ENCODE measurements at places on chromosomes 7 and 10.

GRCh38 chr10:28375399-28376354, 72.8 kb upstream of the MPP7 start:
- DNase-seq = no peak

- DNase-seq = no peak
Measured at GRCh38 chr7:19970514-19970913, 197.1 kb upstream of the TMEM196 start.

- no peak for DNase-seq
Measured at GRCh38 chr7:107870427-107871000, 20.5 kb upstream of the DLD start.

GRCh38 chr7:45873355-45873754, 473 bp upstream of the CCDC201 start:
- DNase-seq = no peak

- no peak for DNase-seq
Measured at GRCh38 chr7:136342251-136342650, 365.1 kb upstream of the MTPN start.

GRCh38 chr7:157309988-157310668, 26.7 kb upstream of the DNAJB6 start:
- peak; percentile 88 for DNase-seq

GRCh38 chr7:139798892-139799291, 21.1 kb upstream of the HIPK2 start:
- DNase-seq = no peak

- peak; percentile 66 for DNase-seq
Measured at GRCh38 chr7:138864667-138865066, 66.7 kb upstream of the ATP6V0A4 start.

DNA sequence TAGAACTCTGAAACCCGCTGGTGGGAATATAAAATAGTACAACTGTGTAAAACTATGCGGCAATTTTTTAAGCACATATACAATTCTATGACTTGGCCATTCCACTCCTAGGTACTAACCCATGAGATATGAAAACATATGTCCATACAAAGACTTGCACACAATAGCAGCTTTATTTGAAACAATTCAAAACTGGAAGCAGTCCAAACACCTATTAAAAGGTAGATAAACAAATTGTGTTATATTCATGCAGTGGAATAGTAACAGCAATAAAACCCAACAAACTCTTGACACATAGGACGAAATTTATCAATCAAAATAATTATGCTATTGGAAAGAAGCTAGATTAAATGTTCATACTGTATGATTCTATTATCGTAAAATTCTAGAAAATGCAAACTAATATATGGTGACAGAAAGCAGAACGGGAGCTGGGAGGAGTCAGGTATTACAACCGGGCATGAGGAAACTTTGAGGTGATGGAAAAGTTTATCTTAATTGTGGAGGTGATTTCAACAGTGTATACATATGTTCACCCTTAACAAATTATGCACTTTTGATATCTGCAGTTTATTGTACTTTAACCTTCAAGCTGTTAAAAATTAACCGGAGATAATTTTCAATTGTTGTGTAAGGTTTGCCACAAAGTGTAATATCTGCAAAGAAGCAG, 803 bp upstream of the STK31 start:
- DNase-seq = no peak

- DNase-seq = no peak
Measured at GRCh38 chr10:100531761-100532160, 2.1 kb upstream of the NDUFB8 start.

- DNase-seq = no peak
Measured at GRCh38 chr7:79971058-79971457, 163.6 kb upstream of the GNAI1 start.

DNA sequence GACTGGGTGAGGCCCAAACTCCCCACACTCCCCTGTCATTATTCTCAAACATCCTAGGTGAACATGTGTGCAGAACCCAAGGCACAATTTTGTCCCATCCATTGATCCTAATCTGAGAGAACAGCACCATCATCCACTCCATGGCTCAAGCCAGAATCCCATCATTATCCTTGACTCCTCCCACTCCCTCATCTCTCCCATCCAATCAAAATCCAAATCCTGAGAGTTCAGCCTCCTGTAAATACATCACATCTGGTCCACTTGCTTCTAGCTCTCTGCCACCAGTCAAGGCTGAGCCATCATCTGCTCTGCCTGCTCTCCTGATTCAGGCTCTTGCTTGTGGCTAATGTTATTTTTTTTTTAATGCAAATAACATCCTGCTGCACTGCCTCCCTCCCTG, 75.9 kb upstream of the SLF2 start:
- DNase-seq = no peak

GRCh38 chr7:103499976-103500375, 54.0 kb upstream of the SLC26A5 start:
- no peak for DNase-seq

- DNase-seq = no peak
Measured at GRCh38 chr10:110311357-110311949, 6.7 kb upstream of the SMNDC1 start.

DNA sequence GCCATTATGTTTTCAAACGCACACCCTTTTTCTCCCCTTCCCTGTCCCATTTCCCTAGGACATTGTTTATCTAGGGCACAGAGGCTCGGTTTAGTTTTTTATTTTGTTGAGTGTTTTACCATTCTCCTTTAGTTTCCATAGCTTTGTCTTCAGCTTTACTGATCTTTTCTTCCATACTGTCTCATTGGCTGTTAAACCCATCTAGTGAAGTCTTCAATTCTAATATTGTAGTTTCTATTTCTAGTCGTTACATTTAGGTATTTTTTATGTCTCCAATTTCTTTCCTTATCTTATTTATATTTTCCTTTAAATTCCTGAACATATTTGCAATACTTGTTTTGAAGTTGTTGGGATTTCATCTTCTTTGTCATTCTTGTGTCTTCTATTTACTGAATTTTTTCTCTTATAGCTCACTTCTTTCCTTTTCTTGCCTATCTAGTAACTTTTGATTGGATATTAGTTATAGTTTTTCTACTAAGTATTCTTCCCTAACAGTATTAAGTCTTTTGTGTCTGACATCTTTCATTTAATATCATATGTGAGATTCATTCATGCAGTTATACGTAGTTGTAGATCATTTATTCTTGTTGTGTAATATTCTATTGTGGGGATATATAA, 41.0 kb upstream of the SH2D4B start:
- no peak for DNase-seq

- DNase-seq = no peak
Measured at GRCh38 chr7:79719216-79719615, 265.7 kb upstream of the MAGI2 start.

DNA sequence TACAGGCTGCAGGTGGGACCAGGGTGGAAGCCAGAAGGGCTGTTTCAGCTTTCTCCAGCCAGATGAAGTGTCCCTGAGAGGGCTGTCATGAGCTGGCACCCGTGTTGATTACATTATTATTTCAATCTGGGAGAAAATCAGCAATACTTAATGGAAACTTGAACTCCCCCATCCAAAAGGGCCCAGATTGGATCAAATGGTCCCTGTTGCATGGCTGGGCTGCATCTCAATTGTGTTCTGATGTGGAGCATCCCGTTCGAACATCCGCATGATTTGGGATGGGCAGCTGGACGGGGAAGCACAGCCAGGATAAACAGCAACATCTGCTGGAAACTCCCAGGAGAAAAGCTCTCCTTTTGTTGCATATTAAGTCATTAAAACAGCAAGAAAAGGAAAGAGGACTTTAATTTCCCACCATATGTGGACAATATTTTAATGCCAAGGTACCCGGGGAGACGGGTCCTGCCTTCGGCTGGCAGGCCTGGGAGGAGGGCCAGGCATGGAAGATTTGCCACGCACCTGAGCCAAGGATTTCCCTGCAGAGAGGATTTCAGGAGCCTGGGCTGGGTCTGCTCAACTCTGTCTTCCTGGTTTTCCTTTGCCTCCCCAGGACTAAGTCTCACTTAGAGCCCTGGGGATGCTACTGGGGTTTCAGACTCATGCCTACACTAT, 52.4 kb downstream of the NPTX2 start:
- DNase-seq = no peak

GRCh38 chr7:38673795-38674194, 42.6 kb upstream of the AMPH start:
- DNase-seq = peak; percentile 74

DNA sequence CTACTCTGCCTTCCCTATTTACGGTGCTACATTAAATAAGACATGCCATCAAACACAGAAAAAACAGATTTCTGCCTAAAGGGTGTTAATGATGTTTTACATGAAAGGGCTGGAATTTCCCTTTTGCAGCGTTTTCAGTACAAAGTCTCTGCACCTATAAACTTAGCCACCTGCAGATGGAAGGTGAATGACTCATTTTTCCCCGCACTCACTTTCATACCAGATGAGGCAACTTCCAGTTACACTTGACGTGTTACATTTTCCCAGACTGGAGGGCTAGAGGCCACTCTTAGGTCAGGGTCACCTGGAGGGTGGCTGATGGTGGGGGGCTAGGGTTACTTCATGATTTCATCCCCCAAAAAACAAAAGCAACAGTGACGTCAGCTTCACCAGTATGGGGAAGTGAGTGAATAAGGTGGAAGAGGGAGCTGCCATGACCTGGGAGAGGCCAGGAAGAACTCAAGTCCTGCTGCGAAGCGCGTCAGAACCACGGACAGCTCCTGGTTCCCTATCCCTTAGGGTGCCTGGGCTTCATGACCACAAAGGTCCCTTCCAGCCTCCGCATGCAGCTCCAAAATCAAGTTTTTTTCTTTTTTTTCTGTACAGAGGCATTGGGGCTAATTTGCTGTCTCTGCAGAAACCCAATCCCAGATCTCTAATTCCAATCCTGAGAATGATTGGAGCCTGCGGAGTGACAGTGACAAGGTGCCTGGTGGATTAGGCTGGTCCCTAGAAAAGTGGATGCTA, 94.0 kb downstream of the ADARB2 start:
- no peak for DNase-seq

DNA sequence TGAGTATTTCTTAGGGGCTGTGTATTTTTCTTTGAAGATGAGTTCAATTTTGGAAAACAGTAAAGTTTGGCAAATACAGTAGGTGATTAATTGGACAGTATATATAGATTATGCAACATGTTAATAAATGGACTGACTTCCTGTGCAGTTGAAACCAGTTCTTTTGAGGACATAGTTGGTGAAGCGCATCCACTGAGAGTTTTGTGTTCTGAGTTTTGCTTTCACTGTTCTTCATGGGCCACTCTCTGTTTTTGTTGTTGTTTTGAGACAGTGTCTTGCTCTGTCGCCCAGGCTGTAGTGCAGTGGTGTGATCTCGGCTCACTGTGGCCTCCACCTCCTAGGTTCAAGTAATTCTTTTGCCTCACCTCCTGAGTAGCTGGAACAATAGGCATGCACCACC, 109.0 kb downstream of the SDHAF3 start:
- DNase-seq = no peak

DNA sequence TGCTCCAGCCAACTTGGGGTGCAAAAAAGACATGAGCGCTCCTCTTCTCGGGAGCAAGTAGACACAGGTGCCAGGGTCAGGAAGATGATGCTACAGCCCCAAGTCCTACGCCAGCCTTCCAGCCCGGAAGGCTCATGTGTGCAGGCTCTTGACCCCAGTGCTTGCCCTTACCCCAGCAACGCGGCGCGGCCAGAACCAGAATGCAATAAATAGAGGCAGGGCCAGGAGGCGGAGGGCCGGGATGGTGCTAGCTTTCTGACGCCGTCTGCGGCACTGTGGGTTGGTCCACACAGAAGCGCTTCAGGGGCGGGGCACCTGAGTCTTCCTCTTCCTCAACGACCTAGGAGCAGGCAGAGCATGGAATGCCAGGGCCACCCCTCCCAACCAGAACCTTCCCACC, 15.0 kb upstream of the BAZ1B start:
- DNase-seq = no peak

DNA sequence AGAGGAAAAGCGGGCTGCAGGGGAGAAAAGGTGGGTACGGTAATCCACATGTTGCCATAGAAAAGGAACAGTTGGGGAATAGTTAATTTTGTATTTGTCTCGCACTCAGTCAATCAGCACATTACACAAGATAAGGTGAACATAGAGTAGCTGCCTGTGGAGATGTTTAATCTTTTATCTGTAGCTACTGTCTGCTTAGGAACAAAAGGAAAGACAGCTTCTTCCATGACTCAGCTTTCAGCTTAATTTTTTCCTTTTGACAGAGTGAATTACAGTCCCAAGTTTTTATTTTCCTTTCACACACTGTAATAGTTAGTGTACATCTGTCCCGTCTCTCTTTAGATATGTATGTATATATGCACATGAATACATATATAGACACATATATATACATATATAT, 39.3 kb upstream of the PODXL start:
- no peak for DNase-seq

GRCh38 chr7:124428781-124429180, 336.8 kb downstream of the GPR37 start:
- DNase-seq = no peak

DNA sequence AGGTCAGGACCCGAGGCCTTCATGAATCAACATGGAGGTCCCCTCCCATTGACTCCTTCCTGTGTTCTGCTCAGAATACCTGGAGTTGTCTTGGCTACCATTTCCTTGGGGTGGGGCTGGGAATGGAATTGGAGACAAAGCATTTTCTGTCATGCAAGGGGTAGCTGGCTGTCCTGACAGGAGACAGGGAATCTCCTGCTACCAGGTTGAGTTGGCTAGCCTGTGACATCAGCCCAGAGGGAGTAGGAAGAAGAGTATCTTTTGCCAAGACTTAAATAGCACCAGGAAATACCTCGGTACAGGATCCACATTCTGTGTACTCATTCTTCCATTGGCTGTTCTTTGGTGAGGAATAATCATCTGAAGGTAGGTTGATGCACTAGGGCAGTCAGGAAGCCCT, 4.9 kb downstream of the ZDHHC16 start:
- no peak for DNase-seq

- no peak for DNase-seq
Measured at GRCh38 chr10:18409599-18410397, 241.6 kb downstream of the NSUN6 start.

DNA sequence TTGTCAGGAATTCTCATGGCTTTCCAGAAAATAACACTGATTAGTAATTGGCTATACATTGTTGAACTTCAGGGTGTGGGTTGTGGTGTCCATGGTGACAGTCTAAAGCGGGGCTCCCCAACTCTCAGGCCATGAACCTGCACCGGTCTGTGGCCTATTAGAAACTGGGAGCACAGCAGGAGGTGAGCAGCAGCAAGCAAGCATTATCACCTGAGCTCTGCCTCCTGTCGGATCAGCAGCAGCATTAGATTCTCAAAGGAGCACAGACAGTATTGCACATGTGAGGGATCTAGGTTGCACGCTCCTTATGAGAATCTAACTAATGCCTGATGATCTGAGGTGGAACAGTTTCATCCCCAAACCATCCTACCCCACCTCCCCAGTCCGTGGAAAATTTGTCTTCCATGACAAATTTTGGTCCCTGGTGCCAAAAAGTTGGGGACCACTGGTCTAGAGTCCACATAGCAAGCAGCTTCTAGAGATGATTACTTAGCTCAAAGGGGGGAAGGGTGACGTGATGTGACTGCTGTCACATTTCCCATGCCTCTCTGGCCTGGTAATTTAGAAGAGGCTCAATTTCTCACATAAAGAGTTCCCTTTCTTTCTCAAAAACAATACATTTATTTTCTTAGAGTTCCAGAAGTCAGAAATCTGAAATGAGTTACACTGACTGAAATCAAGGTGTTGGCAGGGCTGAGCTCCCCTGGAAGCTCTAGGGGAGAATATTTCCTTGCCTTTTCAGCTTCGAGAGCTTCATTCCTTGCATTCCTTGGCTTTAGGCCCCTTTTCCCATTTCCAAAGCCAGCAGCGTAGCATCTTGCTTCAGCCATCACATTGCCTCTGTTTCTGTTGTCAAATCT, 17.6 kb upstream of the FAM221A start:
- DNase-seq = no peak

GRCh38 chr10:17335065-17335464, 107.0 kb downstream of the VIM start:
- DNase-seq = peak; percentile 55

All from GM04504 (cell line).